NCI-H2107 (cell line): ENCODE measurements at places on chromosomes 11 and 22.
A peak's percentile ranks its signal among the peaks of the same experiment; 100 is the strongest.

DNA sequence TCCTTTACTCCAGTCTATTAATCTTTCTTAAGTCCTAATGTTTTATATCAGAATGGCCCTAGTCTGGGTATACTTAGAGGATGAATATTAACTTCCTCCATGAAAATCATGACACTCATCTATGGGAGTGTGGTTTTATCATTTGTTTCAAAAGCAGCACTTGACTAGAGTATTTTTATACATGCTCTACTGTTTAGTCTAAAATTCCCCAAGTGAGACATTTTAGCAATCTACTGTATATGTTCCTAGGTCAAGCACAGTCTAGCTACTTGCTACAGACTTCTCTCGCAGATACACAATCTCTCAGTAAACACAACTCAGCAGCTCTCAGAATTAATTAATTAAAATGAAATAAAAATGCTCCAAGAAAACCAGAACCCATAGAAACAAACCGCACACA lies 2.9 kb upstream of the HBB start:
- DNase-seq: no peak

DNA sequence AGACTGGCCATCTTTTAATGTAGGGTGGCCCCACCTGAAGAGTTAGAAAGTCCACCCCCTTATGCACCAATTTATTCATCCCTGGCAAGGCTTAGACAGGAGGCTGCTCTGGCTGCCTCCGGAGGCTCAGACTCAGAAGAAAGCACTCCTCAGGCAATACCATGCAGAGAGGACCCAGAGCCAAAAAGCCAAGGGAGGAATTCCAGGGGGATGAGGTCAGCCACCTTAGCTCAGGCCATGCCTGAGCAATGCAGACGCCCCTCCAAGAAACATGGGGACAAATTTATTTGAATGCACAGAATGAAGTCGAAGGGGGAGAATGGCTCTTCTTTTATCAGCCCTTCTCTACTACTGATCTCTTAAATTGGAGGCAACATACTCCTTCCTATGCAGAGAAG lies 39.7 kb upstream of the GLYAT start:
- DNase-seq: no peak

GRCh38 chr11:95908826-95909225 lies 15.1 kb downstream of the MTMR2 start:
- no peak for DNase-seq

GRCh38 chr11:113142508-113142907 lies 171.9 kb upstream of the TTC12 start:
- DNase-seq: no peak

DNA sequence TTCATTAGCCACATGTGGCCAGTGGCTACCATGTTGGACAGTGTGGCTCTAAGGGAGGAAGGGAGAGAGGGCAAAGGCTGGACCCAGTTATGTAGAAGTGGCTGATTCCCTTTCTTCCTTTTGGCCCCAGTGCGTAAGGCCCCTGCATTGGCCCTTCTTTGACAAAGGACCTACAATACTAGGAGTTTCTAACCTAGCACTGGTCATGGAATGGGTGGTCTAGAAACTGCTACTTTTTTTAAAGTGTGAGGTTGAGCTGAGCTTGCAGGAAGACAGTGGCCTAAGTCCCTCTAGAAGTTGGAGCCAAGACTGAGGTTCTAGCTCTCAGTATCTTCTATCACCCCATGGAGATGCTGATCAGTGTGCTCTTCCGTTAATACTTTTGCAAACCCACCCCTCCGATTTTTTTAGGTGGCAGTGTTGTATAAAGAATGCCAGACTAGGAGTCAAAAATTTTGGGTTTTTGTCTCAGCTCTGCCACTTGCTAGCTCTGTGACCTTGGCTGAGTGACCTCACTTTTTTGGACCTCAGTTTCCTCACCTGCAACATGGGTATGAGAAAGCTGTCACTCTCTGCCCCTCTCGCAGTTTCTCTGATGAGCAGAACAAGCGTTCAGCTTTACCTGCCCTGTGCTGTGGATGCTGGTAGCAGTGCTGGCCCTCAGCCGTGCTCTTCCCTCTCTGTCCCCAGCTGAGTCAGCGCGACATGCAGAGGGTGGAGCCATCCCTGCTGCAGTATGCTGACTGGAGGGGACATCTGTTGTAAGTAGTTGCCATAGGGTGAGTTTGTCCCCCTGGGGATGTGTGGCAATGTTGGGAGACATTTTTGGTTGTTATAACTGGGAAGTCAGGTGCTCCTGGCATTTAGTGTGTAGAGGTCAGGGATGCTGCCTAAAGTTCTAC lies 6.9 kb downstream of the ACCS start:
- DNase-seq: no peak

DNA sequence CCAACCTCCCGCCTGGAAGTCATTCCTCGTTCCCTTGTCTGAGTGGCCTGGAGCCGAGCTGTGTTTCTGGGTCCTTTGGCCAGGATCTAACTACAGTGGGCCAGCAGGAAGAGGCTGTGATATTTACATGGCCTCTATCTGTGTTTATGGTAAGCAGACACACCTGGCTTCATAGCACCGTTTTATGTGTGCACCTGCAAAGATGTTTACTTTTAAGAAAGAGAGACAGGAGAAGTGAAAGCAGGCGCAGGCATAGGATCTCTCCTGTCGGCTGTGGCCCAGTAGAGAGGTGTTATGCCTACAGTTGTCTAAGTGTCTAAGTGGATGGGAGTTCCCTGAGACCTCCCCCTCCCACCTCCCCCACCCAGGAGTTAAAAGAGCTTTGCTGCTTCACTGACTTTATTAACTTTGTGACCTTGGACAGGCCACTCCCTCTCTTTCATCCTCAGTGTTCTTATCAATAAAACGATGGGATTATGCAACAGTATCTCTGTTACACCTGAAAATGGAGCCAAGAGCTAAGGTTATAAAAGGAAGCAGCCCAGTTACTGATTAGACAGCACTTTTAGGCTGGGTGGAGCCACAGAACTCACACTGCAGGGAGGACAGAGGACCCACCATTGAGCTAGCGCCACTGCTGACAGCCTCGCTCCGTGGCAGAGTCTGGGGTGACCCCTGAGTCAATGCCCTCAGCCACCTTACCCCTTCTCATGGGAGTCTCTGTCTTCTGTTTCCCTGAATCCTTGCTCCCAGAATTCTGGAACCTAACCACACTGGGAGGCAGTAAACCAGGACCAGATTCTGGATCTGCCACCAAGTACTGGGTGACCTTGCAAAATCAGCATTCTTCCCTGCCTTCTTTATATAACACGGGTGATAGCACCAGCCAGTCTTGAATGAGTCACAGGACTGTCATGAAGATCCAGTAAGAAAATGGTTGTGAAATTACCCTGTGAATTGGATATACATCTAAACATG lies 22.0 kb downstream of the ST14 start:
- peak; percentile 35 for DNase-seq

GRCh38 chr11:5846701-5847100 lies 5.0 kb upstream of the OR52E6 start:
- no peak for DNase-seq

- DNase-seq: no peak
These were observed 77.9 kb downstream of the FBXO7 start for GRCh38 chr22:32552521-32552920.

DNA sequence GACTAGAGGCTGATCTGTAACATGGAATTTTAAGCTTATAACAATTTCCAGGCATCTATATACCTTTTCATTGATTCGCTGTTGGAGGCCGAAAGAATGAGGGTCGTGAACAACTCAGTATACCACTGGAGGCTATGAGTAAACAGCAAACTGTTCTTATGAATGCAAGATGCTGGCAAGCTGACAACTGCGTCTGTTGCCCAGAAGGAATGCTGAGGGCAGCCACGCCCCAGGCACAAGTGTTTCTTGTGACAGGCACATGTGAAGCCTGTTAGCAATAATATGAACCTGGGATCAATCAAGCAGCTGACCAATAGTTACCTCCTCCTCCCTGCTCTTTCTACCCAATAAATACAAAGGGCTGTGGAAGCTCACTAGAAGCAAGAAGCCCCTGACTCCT lies 15.3 kb downstream of the RTCB start:
- DNase-seq: no peak

DNA sequence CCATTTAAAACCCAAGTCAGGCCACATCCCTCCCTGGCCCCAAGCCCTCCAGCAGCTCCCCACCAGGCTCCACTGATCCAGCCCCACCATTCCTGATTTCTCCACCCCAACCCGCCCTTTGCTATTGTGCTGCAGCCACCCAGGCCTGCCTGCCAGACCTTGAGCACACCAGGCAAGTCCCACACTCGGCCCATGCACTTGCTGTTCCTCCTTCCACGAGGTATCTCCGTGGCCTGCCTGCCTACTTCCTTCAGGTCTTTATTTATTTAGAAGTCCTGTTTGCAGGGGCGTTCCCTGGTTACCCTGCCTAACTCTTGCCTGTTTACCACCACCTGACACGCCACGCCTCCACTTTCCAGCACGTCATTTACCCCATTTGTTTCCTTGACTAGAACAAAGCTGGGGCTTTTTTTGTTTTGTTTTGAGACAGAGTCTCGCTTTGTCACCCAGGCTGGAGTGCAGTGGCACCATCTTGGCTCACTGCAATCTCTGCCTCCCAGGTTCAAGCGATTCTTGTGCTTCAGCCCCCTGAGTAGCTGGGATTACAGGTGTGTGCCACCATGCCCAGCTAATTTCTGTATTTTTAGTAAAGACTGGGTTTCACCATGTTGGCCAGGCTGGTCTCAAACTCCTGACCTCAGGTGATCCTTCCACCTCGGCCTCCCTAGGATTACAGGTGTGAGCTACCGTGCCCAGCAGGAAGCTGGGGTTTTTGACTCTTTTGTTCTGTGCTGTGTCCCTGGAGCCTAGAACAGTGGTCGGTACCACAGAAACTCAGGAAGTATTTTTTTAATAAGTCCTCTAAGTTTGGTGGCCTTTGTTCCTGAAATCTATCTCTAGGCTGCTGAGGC lies 6.7 kb downstream of the CENPM start:
- DNase-seq: no peak

DNA sequence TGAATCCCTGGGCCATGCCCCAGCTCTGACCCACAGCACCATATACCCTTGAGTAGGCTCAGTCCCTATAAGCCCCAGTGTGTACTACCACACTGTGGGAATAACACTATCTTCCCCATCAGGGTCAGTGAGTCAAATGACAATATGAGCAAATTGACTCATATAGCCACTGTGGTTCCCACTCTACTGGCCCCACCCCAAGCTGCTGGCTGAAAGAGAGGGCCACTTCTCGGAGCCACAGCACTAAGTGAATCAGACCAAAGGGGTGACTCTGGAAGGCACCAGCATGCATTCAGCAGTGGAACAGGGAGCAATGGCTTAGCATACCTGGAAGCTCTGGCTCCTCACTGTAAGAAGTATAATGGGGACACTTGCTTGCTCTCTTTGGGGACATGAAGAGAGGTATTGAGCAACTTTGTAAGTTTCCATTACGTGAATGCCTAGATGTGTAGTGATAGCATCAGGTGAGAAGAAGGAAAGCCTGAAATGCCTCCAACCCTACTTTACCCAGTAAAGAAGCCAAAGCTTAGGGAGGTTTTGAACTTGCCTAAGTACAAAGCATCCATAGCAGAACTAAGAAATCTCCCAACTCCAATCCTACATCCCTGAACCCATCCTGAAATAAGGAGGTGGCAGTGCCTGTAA lies 13.5 kb downstream of the CD59 start:
- DNase-seq: no peak

- peak; percentile 38 for DNase-seq
These were observed 2.2 kb upstream of the RPS19BP1 start for GRCh38 chr22:39534591-39535356.

DNA sequence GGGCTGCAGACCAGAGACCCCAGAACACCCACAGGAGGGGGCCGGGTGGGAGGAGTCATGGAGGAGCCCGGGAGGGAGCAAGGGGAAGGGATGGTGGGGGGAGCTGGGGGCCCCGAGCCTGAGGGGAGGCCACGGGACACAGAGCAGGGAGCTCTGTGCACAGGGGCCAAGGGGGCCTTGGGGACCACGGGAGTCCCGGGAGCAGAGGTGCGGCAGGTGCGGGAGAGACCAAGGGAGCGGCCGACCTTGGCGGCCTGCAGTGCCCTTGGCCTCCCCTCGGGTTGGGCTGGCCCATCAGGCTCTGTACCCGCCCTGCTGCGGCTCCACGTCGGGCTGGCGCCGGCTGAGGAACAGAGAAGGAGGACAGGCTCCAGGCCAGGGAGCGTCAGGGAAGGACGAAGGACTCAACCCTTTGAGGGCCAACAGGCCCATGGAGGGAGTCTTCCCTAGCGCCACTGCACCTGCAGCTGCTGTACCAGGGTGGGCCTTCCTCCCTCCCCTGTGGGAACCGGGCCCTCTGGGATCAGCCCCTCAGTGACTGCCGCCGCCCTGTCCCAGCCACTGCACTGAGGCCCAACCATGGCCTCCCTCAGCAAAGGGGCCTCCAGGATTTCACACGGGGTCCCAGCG lies 17.8 kb upstream of the BRSK2 start:
- no peak for DNase-seq

DNA sequence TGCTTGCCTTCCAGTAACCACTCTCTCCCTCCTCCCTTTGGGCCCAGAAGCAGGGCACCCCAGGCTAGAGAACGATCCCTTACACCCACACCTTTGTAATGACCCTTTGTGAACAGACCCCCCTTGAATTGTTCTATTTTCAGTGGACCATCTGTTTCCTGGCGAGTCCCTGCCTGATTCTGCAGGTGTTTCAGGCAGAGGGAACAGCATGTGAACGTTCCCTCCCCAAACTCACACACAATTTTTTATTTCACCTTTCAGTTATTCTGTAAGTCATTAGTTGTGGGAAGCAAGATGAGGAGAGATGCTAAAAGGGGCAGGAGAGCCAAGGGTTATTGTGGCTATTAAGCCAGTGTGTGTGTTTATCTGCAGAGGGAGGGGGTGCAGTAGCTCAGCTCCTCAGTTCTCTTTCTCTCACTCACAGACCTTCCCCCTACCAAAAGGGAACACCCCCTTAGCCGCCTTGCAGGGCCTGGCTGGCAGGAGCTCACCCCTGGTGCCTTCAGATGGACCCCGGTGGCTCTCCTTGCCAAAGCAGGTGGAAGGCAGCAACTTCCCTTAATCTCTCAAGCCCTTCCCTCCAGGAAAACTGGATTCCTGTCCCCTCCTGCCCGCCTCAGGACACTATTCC lies 64.8 kb upstream of the SPON1 start:
- no peak for DNase-seq

DNA sequence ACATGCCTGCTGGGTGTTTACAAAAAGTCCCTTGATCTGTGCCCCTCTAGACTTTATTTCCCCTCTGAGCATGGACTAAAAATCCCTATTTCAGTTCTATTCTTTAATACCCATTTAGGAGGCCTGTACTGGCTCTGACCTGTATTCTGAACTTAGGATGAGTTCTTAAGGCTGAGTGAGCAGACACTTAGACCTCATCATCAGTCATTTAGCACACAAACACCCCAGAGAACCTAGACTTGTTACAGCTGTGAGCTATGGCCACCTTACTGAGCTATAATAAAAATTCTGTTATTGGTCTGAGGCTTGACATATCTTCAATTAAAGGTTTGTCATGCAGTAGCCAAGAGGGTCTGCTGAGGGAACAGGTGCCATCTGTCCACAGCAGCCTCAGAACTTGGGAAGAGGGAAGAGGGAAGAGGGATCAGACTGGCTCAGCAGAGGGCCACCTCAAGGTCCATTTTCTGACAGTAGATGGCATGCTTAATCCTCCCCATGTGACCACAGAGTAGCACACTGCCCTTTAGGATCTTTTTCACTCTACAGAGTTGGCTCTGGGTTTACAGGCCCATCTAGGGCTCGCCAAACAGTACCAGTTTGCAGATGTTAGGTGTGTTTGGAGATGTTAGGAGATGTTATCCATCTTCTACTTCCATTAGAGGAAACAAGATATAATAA lies 30.2 kb upstream of the RRM1 start:
- no peak for DNase-seq

GRCh38 chr11:1344056-1344635 lies 34.7 kb upstream of the TOLLIP start:
- DNase-seq: no peak
